ENCODE measurements at places on chromosomes 2 and 18.

DNA sequence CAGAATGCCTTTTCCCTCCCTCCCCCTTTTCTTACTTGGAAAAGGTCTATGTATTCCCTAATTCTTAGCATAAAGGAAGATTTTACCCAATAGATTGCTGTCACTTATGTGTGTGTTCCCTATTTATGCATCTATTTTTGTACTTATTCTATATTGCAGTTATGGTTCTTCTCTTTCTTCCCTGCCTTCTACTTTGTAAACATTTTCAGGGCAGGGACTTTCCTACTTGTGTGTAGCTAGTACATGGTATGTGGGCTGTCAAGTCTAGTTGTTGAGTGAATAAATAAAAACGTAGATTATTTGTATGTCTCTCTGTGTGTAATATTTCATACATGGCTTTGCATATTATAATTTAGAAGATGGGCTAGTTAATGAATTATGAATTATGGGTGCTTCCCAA is 45.3 kb downstream of the PSMD14 start:
- DNase-seq = no peak

DNA sequence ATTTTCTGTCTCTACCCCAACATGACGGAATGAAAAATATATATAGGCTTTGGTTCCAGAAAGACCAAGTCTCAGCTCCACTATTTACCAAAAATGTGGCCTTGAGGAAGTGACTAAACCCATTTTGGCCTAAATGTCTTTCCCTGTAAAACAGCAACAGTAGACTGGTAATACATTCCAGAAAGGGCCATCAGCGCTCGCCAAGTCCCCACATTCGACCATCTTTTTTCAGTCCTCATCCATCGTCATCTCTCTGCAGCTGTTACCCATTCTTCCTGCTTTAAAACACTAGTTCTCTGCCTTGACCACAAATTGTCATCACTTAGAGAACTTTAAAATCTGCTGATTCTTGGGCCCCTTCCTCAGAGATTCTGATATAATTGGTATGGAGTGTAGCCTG is 183.8 kb upstream of the CTAGE1 start:
- DNase-seq = no peak

DNA sequence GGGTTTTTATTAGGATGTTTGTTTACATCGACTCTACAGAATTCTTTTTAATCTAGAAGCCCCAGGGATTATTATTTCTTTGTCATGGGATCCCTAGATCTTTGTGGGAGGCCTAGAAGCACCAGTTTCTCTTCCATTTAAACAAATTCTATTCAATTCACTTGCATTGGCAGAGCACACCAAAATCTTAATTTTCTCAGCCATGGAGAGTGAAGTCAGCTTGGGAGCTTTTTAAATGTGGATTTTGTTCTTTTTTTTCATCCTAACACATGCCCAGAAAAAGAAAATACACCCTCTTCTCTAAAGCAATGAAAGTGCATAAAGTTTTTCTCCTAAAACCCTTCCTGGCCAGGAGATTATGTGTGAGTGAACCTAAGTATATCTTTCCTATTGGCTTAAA is 38.5 kb downstream of the CDCA7 start:
- no peak for DNase-seq

DNA sequence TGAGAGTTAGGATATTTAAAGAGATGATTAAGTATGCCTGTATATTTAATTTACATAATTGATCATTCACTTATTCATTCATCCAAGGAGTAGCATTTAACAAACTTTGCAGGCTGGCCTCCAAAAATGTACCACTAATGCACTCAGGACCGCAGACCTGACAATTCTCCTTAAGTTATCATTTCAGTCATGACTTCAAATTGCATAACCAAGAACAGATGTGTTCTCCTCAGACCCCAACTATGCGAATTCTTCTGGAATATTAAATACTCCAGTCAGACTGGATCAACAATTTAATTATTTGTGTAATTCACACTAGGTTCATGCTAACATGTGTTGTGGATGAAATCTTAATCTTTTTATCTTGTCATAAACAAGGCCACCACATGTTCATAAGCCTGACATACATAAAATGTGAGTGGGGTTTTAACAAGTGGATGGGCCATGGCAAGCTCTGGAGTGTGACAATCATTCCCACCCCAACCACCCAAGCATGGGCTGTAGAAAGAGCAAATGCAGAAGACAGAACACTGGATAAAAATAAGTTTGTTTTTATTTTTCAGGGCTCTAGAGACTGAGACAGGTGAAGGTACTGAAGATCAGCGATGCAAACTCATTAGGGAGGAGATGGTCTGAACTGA is 3.2 kb downstream of the REG1B start:
- no peak for DNase-seq

- DNase-seq = no peak
Measured at GRCh38 chr2:170886386-170886785, 42.7 kb upstream of the GORASP2 start.
